Activated CD4-positive, alpha-beta memory T cell treated with anti-CD3 and anti-CD28 coated beads, Interleukin-2, amount 10 ng/mL, durations not matched to agents 7 days and 5 days (primary cell): ENCODE measurements at places on chromosomes 4 and X.

GRCh38 chr4:94724016-94724790 is 33.6 kb upstream of the BMPR1B start:
- DNase-seq = no peak

GRCh38 chr4:89615051-89615450 is 221.9 kb downstream of the SNCA start:
- DNase-seq = no peak

- no peak for DNase-seq
These were observed 603.9 kb downstream of the INPP4B start for GRCh38 chr4:142242156-142242555.

- no peak for DNase-seq
These were observed 50.6 kb upstream of the STX18 start for GRCh38 chr4:4592414-4592813.
